ENCODE measurements at places on chromosomes 2 and 18.
A peak's percentile ranks its signal among the peaks of the same experiment; 100 is the strongest.

DNA sequence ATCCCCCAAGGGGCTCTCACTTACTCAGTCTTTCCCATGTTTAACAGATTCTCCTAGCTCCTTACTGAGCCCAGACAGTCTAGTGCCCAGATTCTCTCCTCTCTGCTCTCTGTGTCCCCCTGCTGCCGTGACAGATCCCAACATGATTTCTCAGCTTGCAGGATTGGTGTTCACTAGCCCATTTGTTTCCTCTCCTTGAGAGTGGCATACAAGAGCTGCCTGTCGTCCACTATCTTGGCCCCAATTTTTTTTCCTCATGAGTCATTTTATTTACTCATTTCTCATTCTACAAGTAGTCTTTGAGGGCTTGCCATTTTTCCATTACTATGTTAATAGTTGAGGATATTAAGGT lies 199.9 kb upstream of the FN1 start:
- DNase-seq: peak; percentile 80

DNA sequence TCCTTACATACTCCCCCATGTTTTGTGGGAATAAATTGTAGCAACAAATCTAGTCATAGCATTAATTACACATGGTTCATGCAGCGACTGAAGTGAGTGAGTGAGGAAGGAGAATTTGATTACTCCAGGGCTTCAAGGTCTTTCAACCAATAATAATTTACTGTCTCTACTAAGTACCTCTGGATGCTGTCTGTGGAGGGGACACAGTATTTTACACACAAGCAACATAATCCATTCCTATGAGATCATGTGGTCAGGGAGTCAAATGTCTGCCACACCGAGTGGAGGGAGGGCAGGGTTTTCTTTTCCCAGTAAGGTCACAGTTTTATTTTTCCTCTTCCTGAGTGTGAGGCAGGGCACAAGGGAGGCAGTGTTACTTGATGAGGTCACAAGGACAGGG lies 334.7 kb upstream of the CELF4 start:
- DNase-seq: no peak

GRCh38 chr2:116442418-116442817 lies 1372.1 kb upstream of the DDX18 start:
- DNase-seq: no peak

GRCh38 chr2:28055325-28055970 lies 164.9 kb downstream of the BABAM2 start:
- peak; percentile 15 for DNase-seq

- DNase-seq: peak; percentile 67
Measured at GRCh38 chr2:234135750-234136221, 85.3 kb downstream of the SPP2 start.

DNA sequence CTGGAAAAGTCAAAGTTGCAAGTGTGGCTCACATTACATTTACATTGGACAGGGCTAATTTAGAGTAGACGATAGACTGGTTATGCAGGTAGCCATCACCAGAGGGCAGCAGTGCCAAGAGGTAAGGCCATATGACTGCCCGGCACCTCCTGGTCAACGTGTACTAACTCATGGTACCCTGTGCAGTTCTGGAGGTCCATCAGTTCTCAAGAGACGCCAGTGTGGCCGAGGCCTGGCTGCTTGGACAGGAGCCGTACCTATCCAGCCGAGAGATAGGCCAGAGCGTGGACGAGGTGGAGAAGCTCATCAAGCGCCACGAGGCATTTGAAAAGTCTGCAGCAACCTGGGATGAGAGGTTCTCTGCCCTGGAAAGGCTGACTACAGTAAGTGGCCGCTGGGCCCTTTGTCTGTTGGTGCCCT lies 65.8 kb upstream of the EML6 start:
- DNase-seq: peak; percentile 54

- no peak for DNase-seq
Measured at GRCh38 chr2:50863218-50863617, 168.7 kb downstream of the NRXN1 start.

DNA sequence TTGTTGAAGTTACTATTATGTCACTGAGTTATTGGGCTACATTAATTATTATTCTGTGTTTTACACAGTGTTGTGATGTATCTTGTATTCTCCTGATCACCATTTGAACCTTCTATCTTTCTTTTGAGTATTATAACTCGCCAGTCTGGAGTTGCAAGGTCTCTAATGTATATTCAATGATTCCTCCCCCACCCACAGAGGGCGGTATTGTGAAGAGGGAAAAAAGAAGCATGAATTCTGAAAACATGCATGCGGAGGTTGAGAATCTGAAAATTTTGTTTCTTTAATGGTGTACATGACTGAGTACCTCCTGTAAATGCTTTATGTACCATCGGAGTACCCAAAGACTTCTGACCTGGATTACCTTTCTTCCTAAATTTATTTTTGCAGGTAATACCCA lies 266.6 kb downstream of the NR4A2 start:
- DNase-seq: no peak

- DNase-seq: peak; percentile 65
Measured at GRCh38 chr2:170715062-170715931, at the start of gene SP5. Gene SP5, plus strand, starts transcription at chr2:170715337. Its CDS starts 176 bp downstream, at chr2:170715513.

- no peak for DNase-seq
Measured at GRCh38 chr2:62741127-62741526, 35.6 kb downstream of the EHBP1 start.

DNA sequence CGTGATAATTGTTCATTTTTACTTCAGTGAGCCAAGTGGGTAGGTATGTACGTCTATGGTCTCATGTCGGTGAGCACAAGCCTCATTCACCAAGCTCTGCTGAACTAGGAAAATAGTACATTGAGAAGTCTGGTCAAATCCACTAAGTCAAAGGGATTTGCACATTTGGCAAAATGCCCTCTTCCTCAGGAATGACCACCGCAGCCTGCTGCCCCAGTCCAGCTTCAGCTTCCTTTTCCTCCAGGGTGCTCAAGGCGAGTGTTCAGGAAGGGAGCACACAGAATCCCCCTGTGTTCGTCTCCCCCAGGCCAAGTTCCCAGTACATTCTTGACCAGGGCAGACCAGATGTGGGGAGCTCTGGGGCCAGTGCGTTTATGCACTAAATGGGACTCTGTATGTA lies 23.0 kb downstream of the TCF7L1 start:
- DNase-seq: peak; percentile 78

- peak; percentile 11 for DNase-seq
Measured at GRCh38 chr18:21741562-21742314, 1.1 kb downstream of the MIB1 start.

- DNase-seq: no peak
Measured at GRCh38 chr2:239742377-239742776, 282.8 kb downstream of the NDUFA10 start.

GRCh38 chr2:102141970-102142828 lies at the start of gene IL1R1:
Gene IL1R1, plus strand, starts transcription at chr2:102142746. Its CDS starts 14,979 bp downstream, at chr2:102157725.
- DNase-seq: peak; percentile 83

DNA sequence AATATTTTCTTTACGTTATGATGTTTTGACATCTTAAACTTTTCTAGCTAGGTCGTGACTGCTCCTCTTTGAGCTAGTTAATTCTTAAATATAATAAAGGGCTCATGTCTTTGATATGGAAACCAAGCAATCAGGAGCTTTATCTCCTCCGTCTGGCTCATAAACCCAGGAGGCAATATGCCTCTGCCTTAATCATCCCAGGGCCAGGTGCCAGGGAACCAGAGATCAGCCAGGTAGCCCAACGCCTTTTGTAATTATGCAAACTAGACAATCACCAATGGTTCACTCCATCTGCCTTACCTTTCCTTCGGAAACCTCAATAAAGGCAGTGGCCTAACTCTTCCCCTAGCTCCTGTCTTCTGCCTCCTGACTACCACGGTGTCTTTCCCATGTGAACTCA lies 213.7 kb downstream of the KCNJ3 start:
- no peak for DNase-seq

DNA sequence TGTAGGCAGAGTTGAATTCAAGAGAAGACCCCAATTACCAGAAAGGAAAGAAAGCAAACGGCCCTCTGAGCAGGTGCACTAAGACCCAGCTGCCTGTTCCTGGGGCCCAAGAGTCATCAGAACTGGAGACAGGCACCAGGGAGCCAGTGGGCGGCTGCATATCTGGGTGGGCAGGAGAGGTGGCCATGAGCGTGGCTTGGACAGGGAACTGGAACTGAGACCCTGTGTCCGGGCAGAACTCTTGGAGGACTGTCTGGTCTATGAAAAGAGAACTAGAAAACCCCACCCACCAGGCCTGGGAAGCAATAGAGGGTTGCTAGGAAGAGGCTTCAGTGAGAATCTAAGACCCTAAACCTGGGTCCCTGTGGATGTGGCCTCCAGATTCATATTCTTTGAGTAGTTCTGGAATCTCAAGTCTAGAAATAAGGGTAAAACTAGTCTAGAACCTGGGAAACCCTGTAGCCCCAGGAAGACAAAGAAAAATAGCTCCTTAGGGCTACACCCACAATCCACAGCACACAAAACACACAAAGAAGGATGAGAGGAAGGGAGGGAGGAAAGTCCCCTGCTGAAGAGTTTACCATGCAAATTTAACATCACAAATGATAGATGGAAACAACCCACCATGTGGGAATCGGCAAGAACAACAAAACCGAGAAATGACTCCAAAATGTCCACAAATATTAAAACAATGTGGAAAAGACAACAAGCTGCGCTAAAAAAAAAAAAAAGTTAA lies 147.0 kb downstream of the HDAC4 start:
- DNase-seq: no peak

- DNase-seq: no peak
Measured at GRCh38 chr2:74278176-74278575, 65.0 kb downstream of the SLC4A5 start.

- DNase-seq: no peak
Measured at GRCh38 chr18:44609181-44609941, 71.3 kb upstream of the SETBP1 start.

DNA sequence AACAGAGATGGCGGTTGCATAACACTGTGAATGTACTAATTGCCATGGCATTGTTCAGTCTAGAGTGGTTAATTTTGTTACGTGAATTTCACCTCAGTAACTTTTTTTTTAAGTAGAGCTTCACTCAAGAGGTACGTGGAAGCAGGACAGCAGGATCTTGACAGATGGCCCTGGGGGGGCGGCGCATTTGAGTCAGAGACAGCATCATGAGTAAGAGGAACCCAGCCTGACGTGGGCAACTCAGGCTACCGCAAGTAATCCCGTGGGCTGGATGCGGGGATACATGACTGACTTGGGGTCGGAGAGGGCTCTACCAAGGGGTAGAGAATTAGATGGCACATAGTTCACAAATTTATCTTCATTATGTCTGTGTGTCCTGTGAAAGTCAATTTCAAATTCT lies 38.1 kb upstream of the DAPL1 start:
- DNase-seq: no peak

DNA sequence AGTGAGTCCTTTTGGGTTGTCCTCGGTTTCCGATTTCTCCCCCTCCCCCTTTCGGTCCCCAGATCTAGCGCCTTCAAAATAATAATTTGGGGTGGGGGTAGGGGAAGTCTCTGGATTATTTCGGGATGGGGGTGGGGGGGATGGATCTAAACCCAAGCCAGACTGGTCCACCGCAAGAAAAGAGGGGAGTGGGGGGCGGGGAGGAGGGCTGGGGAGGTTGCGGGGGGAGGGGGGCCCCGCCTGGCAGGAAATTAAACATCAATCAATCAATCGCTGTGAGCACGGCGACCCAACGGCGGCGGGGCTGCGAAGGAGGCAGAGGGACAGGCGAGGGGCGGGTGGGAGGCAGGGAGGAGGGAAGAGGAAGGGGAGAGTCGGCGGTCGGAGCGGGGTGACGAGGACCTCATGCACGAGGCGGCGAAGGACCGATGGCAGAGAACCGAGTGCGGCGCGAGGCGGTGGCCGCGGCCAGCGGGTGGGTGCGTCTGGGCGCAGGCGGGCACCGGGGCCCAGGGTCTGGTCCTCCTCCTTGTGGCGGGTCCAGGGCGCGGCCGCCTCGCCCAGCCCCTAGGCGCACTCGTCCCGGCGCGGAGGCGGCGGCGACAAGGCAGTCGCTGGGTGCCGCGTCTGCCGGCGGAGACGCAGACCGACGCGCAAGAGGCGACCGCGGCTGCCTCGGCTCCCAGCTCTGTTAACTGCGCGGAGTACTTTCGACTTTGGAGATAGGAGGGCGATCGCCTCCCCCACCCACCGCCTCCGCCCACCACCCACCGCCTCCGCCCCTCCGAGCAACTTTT lies 468 bp upstream of the SATB2 start:
- DNase-seq: peak; percentile 7

DNA sequence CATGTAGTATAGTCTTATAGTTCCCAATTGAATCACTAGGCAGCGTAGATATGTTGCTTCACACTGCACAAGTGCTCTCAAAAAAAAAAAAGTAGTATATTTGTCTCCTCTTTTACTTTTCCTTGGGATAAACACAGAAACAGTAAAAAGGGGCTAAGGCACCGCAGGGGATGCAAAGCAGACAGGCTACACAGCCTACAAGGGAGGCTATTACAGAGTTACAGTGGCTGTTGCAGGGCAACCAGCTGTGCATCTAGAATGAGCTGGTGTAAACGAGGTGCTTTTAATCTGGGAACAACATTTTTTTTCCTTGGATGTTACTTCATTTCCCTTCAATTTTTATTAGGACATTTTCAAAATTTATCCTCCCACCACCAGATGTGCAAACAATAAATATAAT lies 1934.7 kb upstream of the CELF4 start:
- DNase-seq: no peak

DNA sequence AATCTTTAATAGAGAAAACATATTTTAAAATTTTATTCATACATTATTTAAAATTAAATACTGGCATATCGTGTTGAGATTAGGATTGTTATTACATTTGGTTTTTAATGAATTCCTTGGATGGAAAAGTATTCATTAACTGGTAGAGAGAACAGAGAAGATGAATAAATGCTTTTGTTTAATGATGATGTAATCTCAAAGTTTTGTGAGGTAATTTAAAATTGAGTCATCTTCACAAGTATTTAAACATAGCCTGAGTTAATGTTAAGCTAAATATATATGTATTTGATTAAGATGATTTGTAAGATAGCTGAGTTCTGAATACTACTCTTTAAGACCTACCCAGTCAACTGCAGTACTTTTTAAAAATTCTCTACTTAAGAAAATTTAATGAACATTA lies 713.4 kb upstream of the VRK2 start:
- peak; percentile 8 for DNase-seq

DNA sequence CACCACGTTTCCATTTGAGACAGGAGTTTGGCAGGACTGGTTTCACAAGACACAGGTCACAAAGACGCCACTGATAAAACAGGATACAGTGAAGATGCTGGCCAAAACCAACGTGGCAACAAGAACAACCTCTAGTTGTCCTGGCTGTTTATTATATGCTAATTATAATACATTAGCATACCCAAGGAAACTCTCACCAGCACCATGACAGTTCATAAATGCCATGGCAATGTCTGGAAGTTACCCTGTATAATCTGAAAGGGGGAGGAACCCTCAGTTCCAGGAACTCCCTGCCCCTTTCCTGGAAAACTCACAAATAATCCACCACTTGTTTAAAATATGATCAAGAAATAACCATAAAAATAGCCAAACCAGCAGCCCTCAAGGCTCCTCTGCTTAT lies 148.3 kb downstream of the RBM43 start:
- DNase-seq: no peak

- peak; percentile 69 for DNase-seq
Measured at GRCh38 chr2:57181315-57182038, 865.1 kb upstream of the VRK2 start.

DNA sequence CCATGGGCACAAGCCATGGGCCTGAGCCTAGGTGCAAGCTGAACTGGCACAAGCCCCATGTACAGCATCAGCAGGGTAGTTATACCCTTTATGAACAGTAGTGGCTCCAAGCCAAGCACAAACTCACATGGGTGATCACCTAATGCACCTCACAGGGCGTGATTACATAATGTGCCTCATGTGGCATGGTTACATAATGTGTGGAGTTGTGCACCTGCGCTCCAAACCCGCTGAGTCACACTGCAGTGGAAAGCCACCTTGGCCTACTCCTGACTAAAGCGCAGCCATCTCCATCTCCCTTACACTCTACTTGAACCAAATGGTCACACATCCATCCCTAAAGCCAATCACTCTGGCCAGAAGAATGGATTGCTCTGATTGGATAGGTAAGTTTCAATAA lies 279.7 kb downstream of the MBD2 start:
- DNase-seq: peak; percentile 3
